Activated T-cell treated with anti-CD3 and anti-CD28 coated beads for 4 hours (primary cell): ENCODE measurements at places on chromosomes 2 and 18.

- no peak for DNase-seq
These were observed 13.2 kb downstream of the MAP4K4 start for GRCh38 chr2:101710471-101711318.

DNA sequence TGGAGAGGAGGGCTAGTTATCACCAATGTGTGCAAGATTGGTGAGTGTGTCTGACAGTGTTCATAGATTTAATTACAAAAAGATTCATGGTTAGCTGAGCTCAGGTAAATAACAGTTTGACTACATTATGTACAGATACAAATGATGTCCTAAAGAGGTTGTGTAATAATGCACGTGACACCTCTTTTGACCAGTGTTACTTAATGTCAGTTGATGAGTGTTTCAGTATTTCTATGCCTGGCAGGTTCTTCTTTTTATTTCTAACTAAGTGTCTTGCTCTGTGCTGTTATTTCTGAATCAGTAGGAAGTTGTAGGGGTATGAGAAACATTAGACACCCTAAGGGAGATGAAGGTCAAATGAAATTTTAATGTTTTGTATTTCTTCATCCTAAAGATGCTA is 7.9 kb upstream of the INHBB start:
- DNase-seq = no peak

DNA sequence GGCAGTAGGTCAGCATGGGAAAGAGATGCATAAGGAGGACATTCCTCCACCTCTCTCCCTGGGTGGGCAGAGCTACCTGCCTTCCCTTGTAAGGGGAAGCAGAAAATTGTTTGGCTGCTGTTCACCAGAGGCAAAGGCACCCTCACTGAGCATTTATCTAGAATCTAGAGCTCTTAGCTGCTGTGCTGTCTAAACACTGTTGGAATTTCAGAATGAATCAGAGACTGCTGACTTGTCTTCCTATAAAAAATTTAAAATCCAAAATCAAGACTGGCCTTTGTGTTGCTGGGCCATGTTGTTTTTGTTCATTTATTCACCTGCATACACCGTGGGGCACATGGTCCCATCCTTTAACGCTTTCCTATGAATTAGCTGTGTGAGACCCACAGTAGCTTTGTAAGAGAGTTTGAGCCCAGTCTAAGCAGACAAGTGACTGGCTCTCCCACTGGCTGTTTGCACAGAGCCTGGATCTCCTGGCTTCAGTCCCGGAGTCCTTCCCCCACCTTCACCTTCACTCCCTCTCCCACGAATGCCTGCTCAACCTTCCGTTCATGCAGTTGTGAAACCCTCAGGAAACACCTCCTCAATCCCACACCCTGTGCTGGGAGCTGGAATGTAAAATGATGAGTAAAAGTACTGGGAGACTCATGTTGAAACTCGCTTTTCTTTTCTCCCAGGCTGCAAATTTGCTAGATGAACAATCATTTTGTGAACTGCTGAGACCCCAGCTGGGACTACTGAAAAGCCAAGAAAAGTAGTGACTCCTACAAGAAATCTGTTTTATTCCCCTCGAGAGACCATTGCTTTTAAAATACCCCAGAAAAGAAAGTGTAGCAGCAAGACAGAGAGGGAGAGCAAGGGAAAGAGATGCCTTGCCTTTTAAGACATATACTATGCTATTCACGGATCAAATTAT is 76.2 kb downstream of the FAM168B start:
- DNase-seq = no peak

DNA sequence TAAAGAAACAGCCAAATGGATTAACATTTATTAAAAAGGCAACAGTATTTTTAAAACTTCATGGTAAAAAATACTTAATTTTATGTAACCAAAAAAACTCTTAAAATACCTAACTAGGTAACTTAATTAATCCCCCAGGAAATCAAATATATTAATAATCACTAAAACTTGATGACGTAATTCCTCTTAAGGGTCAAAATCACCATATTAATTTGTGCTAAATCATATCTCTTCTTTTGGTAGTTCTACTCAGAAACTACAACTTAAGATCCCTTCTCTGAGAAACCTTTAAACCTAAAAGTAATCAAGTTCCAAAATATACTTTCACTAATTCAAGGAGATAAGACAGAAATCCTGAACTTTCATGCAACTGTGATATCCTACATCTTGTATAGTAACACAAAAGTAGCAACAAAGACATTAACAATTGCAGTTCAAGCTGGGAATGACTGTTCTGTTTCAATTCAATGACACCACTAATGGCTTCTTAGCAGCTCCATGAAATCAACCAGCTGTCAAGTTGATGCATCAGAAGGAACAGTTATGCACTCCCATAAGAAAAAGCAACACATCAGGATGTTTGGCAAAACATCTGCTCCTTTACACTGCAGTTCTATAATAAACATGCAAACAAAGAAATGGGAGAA is 4.0 kb downstream of the BAZ2B start:
- no peak for DNase-seq

DNA sequence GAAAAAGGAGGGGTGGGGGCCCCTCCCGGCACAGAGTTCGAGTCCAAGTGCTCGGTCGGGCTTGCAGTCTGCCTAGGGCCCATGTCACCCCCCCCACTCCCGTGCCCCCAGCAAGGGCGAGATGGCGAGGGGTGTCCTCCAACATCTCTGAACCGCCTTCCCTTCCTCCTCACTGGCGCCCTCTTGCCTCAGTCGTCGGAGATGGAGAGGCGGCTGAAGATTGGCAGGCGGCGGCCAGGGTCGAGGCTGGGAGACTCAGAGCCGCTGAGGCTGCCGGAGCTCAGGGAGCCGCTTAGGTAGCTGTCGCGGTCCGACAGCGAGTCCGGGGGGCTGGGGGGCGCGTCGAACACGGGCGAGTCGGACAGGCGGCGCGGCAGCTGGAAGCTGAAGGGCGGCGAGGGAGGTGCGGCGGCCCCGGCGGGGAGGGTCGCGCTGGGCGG is 2.3 kb downstream of the ZFP36L2 start:
- peak; percentile 59 for DNase-seq

GRCh38 chr2:24672589-24672988 is 120.6 kb downstream of the PTRHD1 start:
- DNase-seq = no peak

- no peak for DNase-seq
These were observed 85.4 kb downstream of the FMNL2 start for GRCh38 chr2:152420363-152420762.

DNA sequence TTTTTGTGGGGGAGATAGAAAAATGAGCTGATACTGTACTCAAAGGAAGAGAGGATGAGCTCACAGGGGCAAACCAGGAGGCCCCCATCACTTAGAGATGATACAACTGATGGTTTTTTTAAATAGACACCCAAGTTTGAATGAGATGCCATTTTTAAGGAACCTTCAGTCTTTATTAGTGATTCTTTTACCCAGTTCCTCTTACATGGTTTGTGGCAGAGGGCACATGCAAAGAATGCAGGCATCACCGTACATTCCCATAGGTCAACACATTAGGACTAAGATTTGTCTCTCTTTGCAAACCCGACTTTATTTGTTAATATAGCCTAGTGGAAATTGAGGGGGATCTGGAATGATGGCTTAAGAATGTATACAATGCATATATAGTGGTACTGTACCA is 250.9 kb downstream of the ASXL3 start:
- DNase-seq = no peak

DNA sequence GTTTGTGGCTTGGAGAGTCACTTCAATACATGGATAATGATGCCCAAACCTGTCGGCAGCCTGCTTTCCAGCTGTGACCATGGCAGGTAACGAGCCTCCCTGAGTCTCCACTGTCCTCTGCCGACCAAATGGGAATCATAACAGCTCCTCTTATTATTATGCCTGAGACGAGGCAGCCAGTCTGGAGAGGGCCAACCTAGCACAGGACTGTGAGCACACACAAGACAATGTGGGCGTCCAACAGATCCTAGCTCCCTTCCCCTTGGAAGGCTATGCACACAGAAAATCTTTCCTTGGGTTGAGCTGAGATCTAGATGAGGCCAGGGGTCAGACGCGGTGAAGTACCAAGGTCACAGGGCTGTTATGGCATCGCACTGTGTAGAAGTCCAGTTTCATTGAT is 890 bp upstream of the SLC4A3 start:
- no peak for DNase-seq

DNA sequence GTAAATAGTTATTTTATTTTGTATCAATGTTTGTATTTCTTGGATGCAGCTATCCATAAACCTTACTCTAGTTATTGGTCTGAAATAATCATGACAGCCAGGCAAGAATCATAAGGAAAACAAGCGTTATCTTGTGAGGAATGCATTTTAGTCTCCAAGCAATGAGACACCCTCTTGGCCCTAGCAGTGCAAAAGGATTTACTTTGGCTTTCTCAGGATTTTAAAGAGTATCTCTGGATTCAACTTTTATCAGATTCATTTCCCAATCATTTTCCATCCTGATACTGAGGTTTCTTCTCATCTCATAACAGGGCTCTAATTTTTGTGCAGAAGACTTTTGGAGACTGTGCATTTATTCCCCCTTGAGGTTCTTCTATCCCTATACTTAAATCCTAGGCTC is 480.8 kb downstream of the TMX3 start:
- no peak for DNase-seq

DNA sequence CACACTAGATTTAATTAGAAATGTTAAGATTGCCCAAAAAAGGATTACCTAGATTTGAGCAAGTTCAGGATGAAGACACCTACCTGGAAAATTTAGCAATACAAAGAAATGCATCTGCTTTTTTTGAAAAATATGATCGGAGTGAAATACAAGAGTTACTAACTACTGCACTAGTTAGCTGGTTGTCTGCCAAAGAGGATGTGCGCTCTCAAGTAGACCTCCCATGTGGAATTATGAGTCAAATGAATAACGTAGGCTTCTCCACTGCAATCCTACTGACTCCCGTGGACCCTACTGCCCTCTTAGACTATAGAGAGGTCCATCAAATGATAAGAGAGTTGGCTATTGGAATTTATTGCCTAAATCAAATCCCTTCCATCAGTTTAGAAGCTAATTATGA is 2.0 kb downstream of the ANKAR start:
- no peak for DNase-seq

GRCh38 chr18:75265872-75266271 is 55.3 kb downstream of the TSHZ1 start:
- no peak for DNase-seq

- DNase-seq = no peak
These were observed 72.3 kb upstream of the RIOK3 start for GRCh38 chr18:23380817-23381216.

DNA sequence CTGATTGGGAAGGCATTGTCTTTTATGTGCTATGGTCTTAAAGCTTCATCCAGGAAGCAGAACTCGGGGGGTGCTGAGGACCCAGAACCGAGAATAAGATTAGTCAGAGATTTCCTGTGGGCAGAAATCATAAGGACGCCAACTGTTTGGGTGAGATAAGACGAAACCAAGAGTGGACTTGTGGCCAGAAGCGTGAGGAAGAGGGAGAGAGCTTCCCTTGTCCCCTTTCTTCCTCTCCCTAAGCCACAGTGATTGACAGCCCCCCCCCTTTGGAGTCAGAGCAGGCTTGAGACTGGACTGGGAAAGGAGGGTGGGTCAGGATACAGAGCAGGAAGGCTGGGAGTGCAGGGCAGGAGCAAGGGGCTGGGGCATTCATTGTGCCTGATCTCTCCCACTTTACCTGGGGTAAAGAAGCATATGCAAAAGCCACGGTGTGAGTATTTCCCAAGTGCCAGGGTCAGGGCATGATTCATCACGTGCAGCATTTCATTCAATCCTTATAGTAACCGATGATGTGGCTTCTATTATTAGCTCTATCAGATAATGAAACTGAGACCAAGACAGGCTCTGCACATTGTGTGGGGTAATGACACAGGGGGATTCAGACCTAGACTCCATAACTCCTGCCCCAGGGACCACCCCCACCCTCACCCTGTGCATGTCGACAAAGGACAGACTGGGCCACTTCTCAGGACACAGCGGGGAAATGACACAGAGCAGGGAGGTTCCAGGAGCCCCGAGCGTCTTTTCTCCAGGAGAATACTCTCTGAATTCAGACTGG is 3.0 kb upstream of the IL1RN start:
- no peak for DNase-seq

DNA sequence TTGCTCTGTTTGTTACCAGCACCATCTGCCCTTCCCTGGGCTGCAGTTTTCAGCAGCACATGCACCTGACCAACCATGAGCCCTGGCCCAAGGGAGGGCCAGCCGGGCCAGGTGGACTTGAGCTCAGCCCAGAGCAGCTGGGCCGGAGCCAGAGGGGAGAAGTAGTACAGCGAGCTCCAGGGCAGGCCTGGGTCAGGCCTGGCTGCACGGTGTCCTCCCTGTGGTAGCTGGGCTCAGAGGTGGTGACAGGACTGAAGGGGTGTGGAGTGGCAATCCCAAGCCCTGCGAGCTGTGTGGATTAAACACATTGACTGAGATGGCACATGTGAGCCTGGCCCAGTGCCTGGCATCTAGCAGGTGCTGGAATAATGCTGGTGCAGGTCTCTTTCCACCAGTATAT is 222.2 kb downstream of the GLI2 start:
- no peak for DNase-seq

GRCh38 chr18:24657444-24657842 is 197.0 kb downstream of the HRH4 start:
- DNase-seq = no peak

DNA sequence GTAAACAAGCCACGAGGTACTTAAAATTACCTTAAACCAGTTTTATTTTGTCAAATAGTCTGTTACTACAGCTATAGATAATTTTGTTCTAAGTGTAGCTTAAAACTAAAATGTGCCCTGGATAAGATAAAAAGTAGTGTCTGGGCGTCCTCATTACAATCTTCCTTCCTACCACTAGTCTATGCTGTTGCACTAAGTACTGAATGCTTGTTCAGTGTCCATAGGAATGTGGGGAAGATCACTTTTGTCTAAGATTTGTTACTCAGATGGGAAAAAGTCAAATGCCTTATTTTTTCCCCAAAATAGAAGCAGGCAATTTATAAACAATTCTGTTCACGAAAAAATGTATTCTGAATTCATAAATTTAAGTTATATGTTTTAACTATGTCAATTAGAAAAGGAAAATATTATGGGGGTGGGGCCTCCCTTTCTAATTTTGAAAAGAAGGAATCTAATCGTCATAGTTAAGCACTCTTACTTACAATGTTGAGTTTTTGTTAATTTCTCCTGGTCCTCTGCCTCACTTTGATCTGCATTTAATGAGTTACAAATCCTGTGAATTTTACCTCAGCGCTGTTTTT is 140.4 kb upstream of the VRK2 start:
- no peak for DNase-seq

- DNase-seq = no peak
These were observed 130.3 kb downstream of the NEDD4L start for GRCh38 chr18:58174285-58174684.
